BJ (cell line): ENCODE measurements at places on chromosomes 5 and 9.

GRCh38 chr5:35212122-35212982 is 17.9 kb downstream of the PRLR start:
- DNase-seq, result no peak

DNA sequence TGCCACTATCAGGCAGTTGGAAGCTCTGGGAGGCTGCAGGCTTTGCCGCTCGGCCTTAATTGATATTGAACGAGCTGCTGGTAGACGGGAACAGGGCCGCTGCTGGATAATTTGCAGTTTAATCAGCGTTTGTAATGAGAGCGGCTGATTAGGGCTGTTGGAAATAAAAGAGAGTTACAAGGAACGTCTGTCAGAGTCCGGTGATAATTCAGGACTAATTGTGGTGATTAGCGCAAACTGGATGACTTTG is 68.2 kb upstream of the TBCA start:
- DNase-seq, result no peak

- no peak for DNase-seq
Observed at GRCh38 chr9:328453-328852, 113.8 kb downstream of the DOCK8 start.

DNA sequence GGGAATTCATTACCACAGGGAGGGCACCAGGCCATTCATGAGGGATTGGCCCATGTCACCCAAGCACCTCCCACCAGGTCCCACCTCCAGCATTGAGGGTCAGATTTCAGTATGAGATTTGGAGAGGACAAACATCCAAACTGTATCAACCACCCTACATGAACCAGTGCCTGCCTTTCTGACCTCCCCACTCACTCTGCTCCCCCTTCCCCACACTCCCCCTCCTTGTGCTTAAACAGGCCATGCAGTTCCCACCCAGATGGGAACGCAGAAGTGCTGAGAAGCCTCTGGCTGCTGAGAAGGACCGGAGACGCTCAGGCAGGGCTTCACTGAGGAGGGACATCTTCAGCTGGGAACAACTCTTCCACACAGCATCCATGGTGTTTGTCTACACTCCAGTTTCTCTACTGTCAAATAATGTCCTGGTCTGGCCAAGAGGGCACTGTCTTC is 30.0 kb upstream of the ADAMTS2 start:
- DNase-seq, result no peak

- DNase-seq, result no peak
Observed at GRCh38 chr5:132446621-132447020, 44.0 kb downstream of the IRF1 start.

GRCh38 chr5:83417884-83418283 is 53.7 kb upstream of the VCAN start:
- no peak for DNase-seq

GRCh38 chr9:97660340-97660739 is 26.7 kb downstream of the NCBP1 start:
- DNase-seq, result no peak
